ENCODE measurements at places on chromosomes 4 and X.
A peak's percentile ranks its signal among the peaks of the same experiment; 100 is the strongest.

- DNase-seq = no peak
Observed at GRCh38 chrX:57211906-57212305, 74.6 kb upstream of the FAAH2 start.

DNA sequence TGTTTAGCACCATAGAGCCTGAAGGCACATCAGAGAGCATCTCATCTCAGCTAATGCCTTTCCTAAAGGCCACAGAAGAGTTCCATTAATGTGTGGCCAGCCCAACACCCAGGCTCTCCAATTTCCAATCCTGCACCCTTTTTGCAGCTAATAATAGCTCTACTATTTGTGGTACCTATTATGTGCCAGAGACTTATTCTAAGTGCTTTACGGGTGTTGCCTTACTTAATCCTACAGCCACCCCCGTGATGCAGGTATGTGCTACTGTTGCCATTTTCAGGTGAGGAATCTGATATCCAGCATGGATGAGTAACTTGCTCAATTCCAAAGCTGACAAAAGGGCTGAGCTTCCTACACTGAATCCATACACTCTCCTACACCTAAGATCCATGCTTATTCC lies 217.6 kb upstream of the GALNT7 start:
- no peak for DNase-seq

GRCh38 chr4:17316566-17316965 lies 195.3 kb downstream of the QDPR start:
- no peak for DNase-seq

GRCh38 chr4:89316931-89317366 lies 9.3 kb upstream of the GPRIN3 start:
- DNase-seq = peak; percentile 14

DNA sequence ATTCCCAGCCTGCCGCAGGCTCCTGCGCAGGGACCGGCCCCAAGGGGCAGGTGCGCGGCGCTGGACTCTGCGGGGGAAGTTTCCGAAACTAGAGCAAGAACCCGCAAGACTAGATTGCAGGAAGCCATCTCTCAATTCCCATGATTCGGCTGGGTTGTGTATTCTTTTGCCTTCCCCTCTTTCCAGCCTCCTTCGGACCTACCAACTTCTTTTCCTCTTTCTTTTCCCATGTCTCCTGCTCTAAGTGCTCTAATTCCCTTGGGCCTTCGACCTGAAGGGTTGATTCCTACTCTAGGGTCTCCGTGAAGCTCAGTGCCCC lies 645 bp upstream of the OPHN1 start:
- no peak for DNase-seq

DNA sequence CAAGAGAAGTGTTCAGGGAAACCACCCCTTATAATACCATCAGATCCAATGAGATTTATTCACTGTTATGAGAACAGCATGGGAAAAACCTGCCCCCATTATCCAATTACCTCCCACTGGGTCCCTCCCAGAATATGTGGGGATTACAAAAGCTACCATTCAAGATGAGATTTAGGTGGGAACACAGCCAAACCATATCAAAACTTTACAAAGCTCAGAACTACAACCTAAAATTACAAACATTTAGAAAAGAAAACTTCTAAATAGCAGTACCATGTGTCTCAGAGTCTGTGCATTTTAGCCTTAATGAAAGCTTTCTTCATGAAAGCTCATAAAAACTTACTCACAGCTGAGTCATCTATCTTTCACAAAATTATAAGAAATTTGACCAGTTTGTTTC lies 1442.8 kb upstream of the PCDH7 start:
- DNase-seq = no peak

DNA sequence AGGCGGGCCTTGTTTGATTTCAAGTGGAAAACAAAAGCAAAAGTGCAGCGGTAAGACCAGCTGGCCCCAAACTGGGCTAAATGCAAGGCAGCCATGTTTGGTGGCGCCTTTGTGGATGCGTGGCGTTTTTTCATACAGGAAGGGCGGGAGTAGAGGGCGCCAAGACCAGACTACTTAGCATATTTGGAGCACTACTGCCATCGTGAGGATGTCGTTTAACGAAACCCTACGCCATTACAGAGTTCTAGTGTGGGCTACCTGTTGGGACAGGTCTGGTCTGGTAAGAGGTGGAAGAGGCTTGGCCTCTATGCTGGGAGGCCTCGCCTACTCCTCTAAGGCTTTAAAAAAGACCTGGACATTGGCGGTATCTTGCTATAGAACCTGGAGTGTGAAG lies 230.7 kb upstream of the STK26 start:
- DNase-seq = peak; percentile 69

DNA sequence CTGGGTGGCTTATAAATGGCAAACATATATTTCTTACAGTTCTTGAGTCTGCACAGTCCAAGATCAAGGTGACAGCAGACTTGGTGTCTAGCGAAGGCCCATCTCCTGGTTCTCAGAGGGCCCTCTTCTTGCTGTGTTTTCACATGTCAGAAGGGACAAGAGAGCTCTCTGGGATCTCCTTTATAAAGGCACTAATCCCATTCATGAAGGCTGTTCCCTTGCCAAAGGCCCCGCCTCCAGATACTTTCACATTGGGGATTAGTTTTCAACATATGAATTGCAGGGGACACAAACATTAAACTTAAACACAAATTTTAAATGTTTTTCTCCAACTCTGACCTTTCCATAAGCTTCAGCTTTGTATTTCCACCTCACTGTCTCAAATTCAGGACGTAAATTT lies 1135.0 kb upstream of the TENM3 start:
- no peak for DNase-seq

DNA sequence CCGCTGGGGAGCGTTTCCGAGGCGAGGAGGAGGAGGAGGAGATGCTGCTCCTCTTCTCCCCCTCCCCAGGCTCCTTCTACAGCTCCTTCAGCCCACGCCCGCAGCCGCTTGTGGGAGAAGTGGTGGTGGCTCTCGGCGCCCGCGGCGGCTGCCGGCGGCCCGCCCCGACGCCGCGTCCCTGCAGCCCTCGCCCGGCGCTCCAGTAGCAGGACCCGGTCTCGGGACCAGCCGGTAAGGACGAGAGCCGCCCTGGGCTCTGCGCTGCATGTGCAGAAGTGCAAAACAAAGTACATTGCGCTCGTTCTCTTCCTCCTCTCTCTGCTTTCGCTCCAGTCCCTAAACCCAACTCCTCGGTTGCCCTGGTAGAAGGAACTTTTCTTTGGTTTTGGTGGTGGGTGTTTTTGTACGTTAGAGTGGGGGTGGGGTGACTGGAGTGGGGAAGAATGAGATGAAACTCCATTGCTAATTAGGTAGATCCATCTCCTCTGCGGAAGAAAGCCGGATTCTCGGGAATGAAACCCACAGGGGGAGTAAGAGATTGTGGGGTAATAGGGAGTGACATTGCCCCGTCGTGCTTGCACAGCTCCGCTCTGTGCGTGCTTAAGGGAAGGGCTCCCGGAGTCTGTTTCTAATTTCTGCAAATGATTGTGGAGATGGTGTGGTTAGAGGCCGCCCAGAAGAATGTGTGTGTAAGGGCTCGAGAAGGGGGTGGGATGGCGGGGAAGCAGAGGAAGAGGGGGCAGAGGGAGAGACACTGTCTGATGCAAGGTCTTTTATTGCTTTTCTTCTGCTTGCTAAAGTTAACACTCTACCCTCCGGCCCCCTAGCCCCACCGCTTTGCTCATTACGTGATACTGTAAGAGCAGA lies 677 bp downstream of the PTPN13 start:
- DNase-seq = peak; percentile 80

DNA sequence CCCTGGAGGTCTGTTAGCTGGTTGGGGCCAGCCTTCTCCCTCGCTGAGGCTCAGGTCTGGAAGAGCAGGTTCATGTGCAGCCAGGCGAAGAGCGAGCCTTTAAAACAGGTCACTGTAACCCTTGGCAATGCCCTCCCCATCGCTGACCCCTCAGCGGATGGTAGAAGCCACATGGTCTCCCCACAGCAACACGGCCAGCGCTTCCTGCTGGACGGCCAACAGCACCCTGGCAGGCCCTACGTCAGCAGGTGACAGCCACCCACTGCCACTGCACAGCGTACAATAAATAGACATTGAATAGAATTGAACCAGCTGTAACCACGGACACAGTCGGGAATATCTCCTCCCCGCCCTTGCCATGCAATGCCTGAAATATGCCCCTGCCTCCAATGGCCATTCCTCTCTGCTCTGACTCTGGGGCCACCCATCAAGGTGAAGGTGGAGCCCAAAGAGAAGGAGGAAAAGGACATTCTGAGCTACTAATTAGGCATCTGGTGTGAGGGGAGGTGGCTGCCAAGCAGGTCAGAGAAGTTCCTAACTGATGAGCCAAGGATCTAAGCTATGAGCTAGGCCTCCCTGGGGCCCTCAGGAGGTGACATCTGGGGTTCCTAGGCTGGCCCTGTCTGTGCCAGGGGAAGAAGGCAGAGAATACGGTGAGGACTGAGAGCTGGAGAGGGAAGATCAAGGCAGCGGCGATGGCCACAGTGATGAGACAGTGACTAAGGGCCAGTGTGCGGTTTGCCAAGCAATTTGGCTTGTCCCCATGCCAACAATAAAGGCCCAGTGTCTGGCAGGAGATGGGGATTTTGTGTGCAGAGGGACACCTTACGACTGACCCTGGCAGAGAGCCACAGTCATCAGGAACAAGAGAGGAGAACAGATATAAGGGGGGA lies 202.3 kb downstream of the BCOR start:
- peak; percentile 49 for DNase-seq

GRCh38 chr4:95219109-95219508 lies 329.7 kb downstream of the UNC5C start:
- DNase-seq = peak; percentile 4
